ENCODE measurements at places on chromosomes 3 and 15. TPM values are rescaled to one million over a fixed set of nuclear protein-coding genes. Genes with fewer than 3 reads are reported as not detected.

- DNase-seq: no peak
Observed at GRCh38 chr3:77562089-77562488, 522.2 kb downstream of the ROBO2 start.

- no peak for DNase-seq
Observed at GRCh38 chr3:149198611-149199010, 23.0 kb downstream of the CP start.

Gene B3GNT5
- 2.0 TPM for total RNA-seq

Gene FBN1
- total RNA-seq: 41.0 TPM

- no peak for DNase-seq
Observed at GRCh38 chr15:55991802-55992768, 1.3 kb downstream of the NEDD4 start.

- no peak for DNase-seq
Observed at GRCh38 chr3:122003112-122003511, 18.9 kb downstream of the ILDR1 start.

DNA sequence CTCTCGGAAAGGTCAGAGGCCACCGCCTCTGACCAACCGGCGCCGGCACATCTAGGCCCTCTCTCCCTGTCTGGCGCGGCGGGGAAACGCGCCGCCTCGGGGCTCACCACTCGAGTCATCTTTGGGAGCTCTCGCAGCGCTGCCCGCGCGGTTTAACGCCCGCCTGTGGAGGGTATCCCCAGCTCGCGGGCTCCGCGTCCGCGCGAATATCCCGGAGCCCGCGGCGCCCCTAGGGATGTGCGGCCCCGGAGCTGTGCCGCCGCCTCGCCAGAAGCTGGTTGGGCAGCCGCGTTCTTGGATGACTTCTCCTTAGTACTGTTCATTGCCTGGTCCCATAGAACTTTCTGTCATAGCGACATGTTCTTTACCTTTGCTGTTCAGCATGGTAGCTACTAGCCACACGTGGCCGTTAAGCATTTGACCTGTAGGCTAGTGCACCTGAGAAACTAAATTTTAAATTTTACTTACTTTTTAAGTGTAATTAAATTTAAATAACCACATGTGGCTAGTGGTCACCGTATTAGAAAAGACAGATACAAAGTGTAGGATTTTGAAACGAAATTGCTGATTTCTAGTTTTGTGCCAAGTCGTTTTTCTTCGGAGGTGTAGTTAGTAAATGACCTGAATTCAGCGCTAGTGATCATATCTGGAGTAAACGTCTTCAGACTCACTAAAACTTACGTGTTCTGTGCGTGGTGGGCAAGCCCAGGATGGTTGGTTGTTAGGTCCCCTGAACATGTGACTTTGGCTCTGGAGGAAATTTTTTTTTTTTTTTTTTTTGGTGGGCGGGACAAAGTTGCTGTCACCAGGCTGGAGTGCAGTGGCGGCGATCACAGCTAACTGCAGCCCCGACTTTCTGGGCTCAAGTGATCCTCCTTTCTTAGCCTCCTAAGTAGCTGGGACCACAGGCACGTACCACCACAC is 835 bp downstream of the ARIH2 start:
- DNase-seq: peak; percentile 81

DNA sequence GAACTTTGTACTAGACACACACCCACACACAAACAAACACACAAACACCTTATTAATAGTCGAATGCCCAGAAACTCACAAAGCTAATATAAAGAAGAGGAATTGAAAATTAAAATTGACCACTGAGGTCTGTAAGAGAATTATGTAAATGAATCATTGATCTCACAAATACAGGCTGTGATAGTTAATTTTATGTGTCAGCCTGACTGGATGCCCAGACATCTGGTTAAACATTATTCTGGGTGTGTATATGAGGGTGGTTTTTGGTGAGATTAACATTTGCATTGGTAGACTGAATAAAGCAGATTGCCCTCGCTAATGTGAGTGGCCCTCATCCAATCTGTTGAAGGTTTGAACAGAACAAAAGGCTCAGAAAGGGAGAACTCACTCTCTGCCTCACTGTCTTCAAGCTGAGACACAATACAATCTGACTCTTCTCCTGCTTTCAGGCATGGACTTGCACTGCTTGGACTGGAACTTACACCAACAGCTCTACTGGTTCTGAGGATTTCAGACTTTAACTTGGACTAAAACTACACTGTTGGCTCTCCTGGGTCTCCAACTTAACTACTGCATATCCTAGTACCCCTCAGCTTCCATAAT is 199.4 kb upstream of the TTC14 start:
- DNase-seq: no peak

GRCh38 chr15:41494190-41494921 is 682 bp downstream of the ITPKA start:
- DNase-seq: no peak

Gene CSPG4
- 7.8 TPM for total RNA-seq

DNA sequence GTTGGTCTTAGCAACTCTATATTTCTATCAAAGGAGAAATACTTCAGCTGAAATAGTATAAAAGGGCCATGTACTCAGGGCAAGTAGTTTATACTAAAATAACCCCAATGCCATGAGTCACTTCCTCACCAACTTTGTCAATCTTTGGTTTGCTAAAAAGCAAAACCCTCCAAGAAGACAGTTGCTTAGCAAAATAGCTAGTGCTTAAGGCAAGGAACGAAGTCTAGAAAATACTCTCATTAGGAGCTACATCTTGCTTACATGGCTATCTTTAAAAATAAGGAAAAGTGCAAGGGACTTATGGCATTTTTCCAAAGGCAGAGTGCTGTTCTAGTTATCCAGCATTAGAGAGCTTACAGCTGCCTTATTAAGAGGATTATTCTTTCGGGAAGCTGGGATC is 28.4 kb downstream of the P3H2 start:
- no peak for DNase-seq

Gene UBAP1L
- 1.5 TPM for total RNA-seq

Gene ST3GAL6
- 27.1 TPM for total RNA-seq

DNA sequence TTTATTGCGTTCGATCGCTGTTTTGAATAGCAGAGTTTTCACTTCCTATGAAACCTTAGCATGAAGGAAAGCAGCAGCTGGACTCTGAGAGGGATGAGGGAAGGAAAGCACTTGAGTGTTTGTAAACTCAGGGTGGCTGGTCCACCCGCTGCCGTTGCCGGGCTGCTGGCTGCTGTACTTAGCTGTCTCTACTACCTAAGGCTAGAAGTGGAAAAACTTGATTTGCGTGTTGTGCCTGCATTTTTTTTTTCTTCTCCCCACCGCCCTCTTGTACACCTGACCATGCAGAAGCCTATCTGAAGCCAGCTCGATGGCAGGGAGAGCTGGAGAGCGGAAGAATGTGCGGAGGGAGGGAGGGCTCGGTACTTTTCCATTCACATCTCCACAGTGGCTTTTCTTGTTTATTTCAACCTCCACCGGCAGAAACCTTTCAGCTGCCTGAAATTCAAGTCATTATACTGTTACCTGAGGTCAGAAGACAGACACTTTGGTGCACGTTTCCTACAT is 4.8 kb upstream of the BCL6 start:
- DNase-seq: peak; percentile 45

DNA sequence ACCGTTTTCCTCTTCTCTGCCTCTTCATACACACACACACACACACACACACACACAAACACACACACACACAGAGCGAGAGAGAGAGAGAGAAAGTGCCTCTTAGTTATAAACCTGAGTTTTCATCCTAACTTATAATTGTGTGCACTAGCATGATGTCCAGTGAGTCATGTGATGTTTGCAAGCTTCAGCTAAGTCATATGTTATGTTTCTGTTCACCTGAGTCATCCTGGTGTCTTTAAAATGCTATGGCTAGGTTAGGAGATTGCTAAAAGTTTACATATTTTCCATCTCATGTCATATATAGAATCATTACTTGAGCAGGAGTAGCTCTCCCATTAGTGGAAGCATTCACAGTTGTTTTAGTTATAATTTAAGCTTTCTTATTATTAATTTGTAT is 155.8 kb downstream of the EPHA6 start:
- no peak for DNase-seq

DNA sequence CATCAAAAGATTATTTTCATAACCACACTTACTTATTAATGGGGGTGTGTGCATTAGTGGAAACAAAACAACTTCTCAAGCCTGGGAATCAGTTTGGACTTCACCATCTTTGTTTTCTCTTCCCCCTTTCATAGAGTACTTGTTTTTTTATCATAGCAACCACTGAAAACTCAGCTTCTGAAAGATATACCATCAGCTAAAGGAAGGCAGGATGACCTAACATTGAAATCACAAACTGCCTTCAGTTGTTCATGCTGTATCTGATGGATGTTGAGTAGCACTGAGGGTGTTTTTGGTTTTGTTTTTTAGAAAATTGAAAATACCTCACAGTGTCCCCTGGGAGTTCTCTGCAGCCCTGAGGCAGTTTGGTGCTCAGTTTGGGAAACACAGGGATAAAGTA is 46.5 kb downstream of the NEK10 start:
- DNase-seq: no peak

DNA sequence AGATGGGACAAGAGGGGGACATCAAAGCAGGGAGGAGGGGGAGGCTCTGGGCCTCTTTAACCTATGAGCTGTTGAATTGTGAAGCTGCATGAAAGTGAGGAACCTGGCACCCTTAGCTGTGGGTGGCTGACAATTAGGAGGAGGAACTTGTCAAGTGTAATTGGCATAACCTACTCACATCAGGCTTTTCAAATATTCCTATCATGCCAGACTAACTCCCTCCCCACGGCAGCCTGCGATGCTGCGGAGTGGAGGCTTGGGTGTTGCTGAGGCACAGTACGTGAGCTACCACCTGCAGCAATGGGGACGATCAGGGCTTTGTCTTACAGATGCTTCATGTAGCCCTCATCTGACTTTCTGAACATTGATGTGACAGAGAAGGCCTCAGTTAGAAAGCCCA is 180.7 kb upstream of the SNTN start:
- DNase-seq: no peak

DNA sequence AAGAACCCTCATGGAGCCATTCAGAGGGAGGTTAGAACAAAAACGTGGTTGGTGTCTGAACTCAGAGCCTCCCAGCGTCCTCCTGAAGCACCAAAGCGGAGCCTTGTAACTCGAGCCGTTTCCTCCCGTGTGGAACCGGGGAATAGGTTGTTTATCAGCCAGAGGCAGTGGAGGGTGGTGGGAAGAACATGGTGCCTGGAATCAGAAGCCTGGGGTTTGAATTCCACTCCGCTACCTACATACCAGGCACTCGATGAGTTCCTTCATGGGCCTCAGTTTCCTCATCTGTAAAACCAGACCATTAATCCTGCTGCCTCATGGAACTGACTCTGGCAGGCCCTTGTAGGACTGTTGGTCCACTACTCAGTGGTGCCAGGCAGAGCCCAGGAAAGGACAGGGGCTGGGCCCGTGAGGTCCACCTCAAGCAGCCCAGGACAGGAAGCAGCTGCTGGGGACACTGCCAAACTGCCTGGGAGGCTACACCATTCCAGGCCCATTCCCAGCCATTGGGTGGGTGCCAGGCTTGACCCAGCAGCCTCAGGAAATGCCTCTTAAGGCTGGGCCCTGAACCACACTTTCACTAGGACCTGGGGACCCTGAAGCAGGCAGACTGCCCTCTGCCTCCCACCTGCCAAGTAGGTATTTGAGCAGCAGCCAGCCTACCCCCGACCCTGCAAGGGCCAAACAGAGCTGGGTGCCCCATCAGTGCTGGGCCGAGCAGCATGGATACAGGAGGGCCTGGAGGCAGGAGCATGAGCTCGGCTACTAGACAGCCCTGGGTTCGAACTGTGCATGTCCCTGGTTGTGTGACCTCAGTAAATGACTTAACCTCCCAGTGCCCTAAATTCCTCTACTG is 33.4 kb downstream of the PRKCD start:
- DNase-seq: peak; percentile 80

Gene ABI3BP
- total RNA-seq: 40.7 TPM

DNA sequence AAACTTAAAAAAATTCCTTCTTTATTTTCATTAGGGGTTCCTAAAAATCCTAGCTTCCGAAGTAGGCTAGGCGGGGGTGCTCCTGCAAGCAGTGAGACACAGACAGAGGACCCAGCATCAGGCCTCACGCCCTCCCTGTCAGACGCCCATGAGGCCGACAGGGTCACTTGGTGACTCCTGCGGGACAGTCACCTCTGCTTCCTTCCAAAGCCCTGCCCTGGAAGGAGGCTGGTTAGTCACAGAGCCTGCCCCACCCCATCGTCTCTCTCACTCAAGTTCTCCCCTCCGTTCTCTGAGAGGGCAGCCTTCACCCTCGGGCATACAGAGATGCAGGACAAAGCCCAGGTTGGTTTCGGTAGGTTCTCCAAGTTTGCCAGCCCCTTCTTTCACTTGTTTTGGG is 38.6 kb downstream of the EHD4 start:
- no peak for DNase-seq

Gene SYNPR
- total RNA-seq: not detected

- no peak for DNase-seq
Observed at GRCh38 chr3:131914090-131914691, 120.6 kb downstream of the CPNE4 start.

Gene PP2D1
- not detected for total RNA-seq

- DNase-seq: no peak
Observed at GRCh38 chr3:15794842-15795650, 2.7 kb downstream of the ANKRD28 start.

- no peak for DNase-seq
Observed at GRCh38 chr3:97691354-97691753, 73.2 kb upstream of the ARL6 start.

Gene CHDH
- 11.0 TPM for total RNA-seq

Gene PRSS50
- 0.11 TPM for total RNA-seq

Gene REC114
- 0.60 TPM for total RNA-seq

DNA sequence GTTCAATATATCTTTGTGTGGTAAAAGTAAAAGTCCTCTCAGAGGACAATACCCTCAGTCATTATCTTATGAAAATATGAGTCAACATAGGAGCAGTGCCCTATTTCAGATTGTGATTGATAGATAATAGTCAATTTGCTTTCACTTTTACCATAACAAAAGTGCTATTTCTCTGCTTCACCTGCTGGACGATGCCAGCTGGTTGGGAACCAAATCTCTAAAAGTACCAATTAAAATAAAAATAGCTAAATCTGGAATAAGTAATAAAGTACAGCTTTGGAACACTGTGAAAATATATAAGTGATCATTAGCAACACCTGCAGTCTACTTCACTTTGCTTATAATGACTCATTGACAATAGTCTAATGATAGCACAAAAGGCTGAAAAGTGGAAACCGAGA is 390.3 kb upstream of the AGTR1 start:
- no peak for DNase-seq

GRCh38 chr3:19645093-19645492 is 288.9 kb downstream of the EFHB start:
- DNase-seq: no peak

Gene IL17RB
- 3.2 TPM for total RNA-seq
